SK-N-DZ (cell line): ENCODE measurements at places on chromosomes 5 and 9.

DNA sequence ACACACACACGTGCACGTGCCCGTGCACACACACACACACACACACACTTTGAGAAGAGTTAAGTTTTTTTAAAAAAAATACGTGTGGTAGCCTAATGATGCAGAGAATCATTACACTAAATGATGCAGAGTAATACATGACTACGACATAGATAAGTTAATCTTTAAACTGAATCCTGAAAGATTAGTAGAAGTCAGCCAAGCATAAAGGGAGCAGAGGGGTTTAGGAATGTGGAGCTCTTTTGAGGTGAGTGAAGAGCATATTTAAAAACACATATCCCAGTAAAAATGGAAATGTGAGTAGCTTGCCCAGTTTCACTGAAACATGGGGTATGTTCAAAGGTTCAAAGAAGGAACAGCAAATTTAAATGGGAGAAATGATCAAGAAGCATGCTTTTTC is 61.3 kb upstream of the TYRP1 start:
- DNase-seq: no peak

DNA sequence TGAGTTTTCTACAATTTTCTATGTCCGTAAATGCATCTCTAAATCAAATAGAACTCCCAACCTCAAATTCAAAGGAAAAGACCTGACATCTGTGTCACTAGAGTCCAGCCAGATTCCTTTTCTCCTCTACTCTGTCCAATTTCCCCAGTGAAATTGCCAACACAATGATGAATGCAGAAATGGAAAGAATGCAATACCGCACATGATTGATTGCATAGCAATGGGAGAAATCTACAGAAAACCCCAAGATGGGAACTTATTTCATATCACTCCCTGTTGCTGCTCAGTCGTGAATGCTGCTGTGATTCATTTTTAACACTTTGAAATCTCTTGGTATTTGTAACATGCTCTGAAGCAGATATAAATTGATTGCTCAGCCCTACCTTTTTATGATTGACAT is 355.1 kb upstream of the TUSC1 start:
- no peak for DNase-seq

GRCh38 chr5:14560091-14560595 is 21.4 kb upstream of the OTULINL start:
- DNase-seq: no peak

DNA sequence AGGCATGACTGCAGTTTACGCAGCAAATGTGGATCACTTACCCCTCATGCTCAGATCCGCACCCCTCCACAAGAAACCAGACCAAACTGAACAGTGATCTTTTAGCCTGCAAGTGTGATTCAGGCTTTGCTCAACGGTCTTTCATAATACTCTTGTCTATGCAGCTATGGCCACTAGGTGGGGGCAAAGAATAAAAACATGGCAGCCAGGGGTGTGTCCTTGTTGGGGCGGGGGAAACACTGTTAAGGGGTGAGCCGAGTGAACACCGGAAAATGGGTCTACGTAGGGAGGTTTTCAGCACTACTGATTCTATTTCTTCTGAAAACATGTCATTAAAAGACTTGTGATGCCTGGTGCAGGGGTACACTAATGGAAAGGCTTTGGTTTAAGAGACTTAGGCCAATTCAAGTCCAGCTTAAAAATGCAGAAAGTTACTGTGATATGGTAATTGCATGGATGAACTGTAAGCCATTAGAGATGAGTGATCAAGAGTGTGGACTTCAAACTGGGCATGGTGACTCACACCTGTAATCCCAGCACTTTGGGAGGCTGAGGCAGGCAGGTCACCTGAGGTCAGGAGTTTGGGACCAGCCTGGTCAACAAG is 49.9 kb upstream of the GPR151 start:
- peak; percentile 79 for DNase-seq

GRCh38 chr5:172731680-172732074 is 39.3 kb downstream of the DUSP1 start:
- DNase-seq: no peak

DNA sequence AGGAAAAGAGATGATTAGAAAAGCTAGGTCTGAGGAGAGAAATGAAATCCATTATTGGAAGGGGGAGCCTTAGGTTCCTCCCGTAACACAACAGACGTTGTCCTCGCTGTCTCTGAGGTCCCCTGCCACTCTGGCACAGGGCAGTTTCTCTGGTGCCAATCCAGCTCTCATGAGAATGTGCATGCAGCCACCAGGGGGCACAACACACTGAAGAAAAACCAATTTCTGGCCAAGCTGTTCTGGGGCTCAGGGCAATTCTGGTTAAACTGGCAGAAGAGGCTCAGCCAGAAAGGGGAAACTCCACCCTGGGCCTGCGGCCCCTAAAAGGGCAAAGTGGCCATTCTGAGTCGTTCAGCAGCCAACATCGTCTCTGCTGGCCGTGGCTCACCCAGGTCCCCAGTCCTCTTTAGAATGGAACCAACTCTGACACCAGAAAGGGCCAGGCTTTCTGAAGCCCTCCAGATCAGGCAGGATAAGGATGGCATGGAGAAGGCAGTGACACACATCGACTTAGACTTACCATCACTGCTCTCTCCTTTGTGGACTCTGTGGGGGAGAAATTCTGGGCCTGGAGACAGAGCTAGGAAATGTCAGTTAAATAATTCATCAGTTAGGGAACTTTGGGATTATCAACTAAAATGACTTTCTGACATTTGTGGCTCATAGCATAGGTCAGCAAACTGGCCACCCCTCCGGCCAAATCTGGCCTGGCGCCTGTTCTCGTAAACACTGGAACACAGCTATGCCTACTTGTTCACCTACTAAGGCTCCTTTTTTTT is 58.5 kb upstream of the GOLPH3 start:
- peak; percentile 47 for DNase-seq

DNA sequence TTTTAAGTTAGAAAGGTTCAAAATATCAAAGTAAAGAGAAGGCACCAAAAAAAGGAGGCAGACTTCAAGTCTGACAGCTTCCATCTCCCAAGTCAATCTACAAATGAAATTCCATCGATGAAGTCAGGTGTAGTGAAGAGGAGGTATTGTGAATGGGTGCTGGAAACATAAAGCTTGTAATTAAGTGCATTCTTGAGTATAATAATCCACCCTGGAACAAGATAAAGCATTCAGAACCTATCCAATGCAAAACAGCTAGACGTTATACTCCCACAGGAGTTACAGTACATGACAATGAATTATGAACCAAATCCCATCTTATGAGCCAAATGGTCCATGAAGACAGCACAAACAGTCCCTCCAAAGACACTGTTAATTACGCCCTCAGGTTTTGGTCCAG is 22.3 kb downstream of the BNC2 start:
- no peak for DNase-seq

- DNase-seq: no peak
Observed at GRCh38 chr9:130490981-130491380, 46.2 kb downstream of the ASS1 start.

DNA sequence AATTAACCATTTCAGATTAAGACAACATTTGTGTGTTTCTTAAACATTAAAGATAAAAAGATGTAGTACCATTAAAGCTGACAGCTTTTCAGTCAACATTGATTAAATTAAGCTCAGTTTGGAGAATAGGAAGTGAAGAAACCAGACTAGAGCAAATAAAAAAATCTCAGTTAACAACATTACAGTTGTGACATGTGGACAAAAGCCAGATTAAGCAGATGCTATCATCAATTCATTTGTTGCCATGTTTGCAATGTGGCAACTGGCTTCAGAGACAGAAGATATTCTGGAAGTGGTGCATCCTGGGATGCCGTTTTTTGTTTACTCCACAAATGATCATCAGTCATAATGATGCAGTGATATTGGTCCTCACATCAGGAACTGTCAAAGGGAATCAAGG is 70.3 kb upstream of the CNTLN start:
- DNase-seq: peak; percentile 97

DNA sequence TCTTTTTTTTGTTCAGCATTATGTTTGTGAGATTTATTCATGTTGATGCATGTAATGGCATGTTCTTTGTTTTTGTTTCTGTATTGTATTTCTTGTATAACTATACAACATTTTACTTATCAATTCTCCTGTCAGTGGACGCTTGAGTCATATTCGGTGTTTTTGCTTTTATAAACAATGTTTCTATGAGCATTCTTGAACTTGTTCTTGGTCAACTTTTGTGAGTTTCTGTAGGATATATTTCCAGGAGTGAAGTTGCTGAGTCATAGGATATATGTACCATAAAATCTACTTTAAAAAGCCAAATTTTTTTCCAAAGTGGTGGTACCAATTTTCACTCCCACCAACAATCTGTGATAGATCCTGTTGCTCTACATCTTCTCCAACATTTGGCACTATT is 104.8 kb downstream of the VCAN start:
- DNase-seq: no peak

- DNase-seq: no peak
Observed at GRCh38 chr5:56480705-56481427, 247.7 kb upstream of the ANKRD55 start.

GRCh38 chr5:91313757-91314673 is 69.1 kb downstream of the ARRDC3 start:
- DNase-seq: peak; percentile 97

DNA sequence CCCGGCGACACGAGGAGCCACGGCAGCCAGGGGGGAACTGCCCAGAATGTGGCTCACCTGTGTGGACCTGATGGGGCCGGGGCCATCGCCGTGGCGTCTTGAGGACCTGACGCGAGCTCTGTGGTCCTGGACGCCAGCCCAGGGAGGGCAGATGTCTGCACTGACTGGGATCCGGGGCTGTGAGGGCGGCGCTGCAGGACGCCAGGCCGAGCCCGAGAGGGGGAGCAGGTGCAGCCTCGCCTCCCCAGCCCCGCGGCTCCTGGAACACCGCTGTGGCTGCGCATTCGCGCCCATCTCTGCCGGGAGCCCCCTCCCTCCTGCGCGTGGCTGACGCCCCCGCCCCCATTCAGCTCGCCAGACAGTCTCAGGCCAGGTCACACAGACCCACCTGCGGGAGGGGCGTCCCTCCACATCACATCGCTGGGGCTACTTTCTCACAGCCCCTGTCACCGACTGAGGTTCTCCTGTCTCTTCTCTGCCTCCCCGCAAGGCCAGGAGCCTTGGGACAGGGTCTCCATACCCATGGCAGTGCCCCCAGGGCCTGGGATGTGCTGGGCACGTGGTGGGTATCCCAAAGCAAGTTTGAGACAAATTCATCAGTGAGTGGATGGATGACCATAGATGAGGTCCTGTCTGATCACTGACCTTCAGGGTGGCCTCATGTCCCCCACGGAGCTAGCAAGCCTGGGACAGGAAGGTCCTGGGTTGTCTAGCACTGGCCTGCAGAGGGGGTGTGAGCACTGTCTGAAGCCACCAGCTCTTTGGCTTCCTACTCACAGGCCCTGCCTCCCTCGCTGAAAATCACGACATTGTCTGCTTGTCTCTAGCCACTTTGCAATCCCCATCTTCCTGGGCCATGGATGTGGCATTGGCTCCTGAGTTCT is 47.3 kb downstream of the RASGEF1C start:
- no peak for DNase-seq

DNA sequence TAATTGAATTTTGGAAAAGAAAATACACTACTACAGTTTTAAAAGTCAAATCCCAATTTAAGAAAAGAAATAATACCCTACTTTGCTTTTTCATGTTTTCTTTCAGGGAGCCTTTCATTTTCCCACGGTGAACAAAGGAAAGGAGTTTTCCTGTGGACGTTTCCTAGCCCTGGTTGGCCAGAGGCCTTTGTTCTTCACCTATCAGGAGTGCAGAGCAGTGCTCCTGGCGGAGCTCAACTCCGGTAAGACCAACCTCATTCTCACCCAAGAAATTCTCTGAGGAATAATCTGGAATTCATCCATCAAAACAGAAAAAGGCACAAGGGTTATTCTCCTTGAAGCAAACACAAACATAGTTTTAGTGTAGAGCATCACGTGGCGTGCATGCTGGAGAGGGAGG is 248.9 kb downstream of the ADGRV1 start:
- DNase-seq: no peak

GRCh38 chr9:86653466-86653865 is 293.8 kb downstream of the GAS1 start:
- DNase-seq: no peak

DNA sequence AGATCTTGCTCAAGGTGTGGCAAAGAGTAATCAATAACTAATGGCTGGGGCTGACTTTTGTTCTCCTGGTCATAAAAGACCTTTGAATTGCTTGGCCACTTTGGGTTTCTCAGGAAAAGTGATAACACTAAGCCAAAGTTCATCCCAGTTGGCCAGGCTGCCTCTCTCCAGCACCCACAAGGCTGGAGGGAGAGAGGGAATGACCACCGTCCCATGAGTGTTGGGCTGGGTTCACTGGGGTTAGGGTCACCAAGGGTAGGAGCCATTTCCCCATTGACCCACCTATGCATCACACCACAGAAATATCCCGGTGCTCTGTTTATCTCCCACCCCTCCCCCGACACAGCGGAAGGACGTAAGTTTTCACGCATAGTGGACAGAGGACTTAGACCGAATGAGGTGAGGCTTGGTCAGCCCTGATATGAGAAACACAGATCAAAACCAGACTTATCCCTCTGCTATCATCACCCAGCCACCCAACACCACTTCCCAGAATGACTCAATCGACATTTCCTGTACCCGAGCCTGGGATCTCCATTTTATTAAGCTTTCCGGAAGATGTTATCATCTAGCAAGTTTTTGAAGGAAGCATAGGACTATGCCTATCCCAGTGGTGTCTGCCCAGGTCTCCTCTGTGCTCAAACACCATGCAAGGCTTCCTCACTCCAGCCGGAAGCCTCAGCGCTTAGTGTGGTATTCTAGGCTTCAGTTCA is 27.0 kb upstream of the PPARGC1B start:
- no peak for DNase-seq

- no peak for DNase-seq
Observed at GRCh38 chr5:119385536-119386128, 29.8 kb downstream of the TNFAIP8 start.

DNA sequence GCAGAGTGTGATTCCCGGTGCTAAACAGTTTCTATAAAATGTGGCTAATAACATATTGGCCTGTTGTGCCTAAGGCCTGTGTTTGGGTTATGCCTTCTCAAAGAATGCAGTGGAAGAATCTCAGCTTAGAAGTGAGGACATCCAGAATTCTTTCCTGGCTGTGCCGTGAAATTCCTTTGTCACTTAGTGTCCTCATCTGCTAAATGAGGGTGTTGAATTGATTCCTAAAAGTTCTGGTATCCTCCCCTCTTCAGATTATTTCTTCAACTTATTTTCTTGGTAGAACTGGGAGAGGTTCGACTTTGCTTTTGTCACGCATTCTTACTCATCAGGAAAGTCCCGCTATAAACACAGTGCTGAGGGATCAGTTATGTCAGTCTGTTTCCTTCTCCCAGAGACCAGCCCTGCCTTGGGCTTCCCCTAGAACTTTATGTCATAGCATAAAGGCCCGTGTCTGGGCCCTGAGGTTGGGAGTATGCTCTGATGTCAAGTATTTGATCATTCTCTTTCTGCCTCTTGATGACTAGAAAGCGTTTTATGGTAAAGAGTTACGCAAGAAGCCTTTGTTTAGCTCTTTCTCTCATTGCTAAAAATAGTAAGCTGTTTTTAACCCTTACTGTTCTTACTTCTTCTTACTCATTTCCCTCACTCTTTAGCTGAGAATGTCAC is 29.5 kb downstream of the MTAP start:
- DNase-seq: no peak

- DNase-seq: no peak
Observed at GRCh38 chr9:111603041-111603440, 3.6 kb upstream of the PTGR1 start.
